ENCODE measurements at places on chromosomes 7 and 10.

- no peak for DNase-seq
Measured at GRCh38 chr10:112184052-112184371, 447 bp upstream of the GPAM start.

- no peak for DNase-seq
Measured at GRCh38 chr7:47576031-47576865, 5.7 kb downstream of the TNS3 start.

DNA sequence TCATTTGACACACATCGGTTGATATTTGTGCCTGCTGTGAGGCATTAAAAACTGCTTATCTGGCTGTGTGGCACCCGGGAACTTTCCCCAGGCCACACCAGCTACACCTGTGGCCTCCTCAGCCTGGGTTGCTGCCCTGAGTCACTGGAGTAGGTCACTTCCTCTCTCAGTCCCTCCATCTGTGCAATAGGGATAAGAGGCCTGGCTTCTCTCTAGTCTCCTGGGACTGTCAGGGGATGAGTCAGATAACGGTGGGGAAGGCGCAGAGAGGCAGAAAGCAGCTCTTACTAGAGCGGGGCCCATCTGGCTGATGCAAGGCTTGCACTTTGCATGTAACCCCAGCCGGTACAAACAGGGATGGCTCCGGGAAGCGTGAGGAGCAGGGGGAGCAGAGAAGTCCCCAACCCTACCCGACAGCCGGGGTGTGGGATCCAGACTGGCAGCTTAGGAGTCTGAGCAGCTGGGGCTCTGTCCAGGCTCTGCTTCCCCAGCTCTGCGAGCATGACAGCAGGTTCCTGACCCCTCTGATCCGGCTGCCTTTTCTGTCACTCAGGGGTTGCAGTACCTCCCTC is 34.0 kb downstream of the DNAJB12 start:
- DNase-seq = peak; percentile 73

GRCh38 chr7:47252675-47253074 is 329.2 kb downstream of the TNS3 start:
- no peak for DNase-seq

GRCh38 chr10:117165538-117166417 is 27.7 kb upstream of the VAX1 start:
- DNase-seq = peak; percentile 88

GRCh38 chr7:150311146-150311545 is 12.0 kb upstream of the LRRC61 start:
- no peak for DNase-seq

- no peak for DNase-seq
Measured at GRCh38 chr7:24786941-24787340, 29.7 kb upstream of the GSDME start.

- no peak for DNase-seq
Measured at GRCh38 chr7:106064316-106064715, 47.8 kb downstream of the SYPL1 start.

DNA sequence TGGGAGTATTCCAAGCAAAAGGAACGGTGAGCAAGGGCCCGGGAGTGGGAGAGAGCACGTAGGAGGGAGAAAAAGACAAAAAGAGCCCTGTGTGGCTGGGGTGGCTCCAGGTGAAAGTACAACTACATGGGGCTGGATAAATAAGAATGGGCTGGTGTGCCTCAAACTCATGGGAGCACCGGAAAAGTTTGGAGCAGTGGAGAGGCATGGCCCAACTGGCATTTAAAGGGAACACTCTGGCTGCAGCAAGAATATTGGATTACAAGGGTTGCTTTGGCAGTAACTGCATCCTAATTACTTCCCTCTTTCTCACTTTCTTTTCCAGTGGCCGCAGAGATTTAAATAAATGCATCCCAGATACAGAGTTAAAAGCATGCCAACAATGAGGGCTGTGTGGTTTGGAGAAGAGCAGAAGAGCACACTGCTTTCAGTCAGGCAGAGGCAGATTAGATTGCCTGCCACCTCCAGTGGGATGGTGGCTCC is 39.1 kb upstream of the HERPUD2 start:
- no peak for DNase-seq

GRCh38 chr7:135180122-135180521 is 9.6 kb upstream of the CYREN start:
- no peak for DNase-seq

DNA sequence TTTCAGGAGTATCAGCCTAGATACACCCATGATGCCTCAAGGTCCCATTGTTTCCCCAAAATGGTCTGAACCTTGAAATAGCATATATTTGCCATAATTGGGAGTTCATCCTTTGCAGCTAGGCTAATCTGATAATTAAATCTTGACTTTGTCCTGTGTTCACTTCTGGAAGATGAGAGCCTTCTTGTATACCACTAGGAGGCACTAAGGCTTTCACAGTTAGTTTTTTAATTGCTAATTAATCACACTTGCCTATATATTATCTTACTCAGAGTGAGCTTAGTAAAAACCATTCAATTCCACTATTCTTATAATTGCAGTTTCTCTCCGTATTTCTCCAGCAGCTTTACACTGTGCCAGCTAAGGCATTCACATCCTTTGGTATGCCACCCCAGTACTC is 48.7 kb upstream of the MAGI2 start:
- no peak for DNase-seq

- DNase-seq = no peak
Measured at GRCh38 chr10:112588225-112588990, 141.4 kb downstream of the VTI1A start.

DNA sequence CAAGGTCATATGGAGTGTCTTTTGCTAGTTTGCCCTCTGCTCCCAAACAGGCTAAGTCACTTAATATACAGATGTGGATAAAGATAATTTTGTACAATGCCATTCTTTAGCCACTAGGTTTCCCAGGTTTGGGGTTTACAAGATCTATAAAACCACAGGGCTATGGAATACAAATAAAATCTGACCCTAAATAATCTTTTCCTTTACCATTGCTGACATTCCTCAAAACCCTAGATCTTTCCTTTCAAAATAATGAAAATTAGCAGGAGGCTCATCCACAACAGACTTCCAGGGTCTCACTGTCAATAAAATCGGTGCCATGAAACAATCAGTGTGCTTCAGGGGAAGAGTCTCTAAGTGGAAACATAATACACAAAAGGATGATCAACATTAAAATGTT is 148.4 kb downstream of the CPEB3 start:
- DNase-seq = no peak

DNA sequence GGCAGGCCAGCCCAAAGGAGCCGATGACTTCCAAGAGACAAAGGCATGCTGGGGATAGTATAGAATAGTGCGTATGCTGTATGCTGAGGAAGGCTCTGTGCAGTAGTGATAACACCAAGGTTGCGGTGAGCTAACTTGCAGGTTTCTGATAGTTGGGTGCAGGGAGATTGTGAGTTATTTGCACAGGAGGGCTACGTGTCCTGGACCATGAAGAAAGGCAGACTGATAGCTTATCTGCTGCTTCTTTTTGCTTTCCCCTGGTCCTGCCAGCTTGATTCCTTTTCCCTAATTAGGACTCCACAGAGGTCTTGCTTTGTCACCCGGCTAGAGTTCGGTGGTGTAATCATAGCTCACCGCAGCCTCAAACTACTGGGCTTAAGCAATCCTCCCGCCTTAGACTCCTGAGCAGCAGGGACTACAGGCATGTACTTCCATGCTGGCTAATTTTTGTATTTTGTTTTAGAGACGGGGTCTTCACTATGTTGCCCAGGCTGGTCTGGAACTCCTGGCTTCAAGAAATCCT is 43.9 kb upstream of the ARHGAP12 start:
- DNase-seq = no peak

DNA sequence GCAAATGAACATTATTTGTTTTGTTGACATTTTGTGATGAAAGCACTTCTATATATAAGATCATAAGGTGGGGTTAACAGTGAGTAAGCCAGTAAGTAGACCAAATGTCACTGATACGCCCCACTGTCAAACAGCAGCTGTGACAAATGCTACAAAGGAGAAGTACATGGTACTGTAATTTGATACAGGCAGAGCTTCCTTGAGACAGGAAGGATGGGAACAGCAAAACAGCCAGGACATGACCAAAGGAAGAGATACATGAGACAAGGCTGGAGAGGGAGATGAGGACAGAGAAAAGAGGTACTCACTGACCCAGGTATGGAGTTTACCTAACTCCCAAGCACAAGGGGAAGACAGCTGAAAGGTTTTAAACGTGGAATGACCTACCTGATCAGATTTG is 127.0 kb downstream of the SRPK2 start:
- no peak for DNase-seq

GRCh38 chr7:78345979-78346378 is 547.4 kb downstream of the PHTF2 start:
- no peak for DNase-seq

GRCh38 chr10:93758891-93759410 is 1.2 kb downstream of the LGI1 start:
- DNase-seq = no peak

DNA sequence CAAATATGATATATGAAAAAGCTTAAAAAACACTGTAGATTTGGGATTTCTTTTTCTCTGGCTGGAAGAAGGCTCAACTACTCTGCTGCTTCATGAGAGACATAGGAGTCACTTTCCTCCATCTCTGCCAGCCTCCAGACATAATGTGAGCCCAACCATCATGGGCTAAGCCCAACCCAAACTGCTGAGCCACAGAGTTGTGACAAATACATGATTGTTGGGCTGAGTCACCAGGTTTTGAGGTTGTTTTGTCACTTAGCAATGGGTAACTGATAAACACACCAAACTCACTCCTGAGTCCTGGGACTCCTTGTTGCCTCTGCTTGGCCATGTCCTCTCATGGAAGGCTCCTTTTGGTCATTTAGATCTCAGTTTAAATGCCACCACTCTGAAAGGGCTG is 381.8 kb upstream of the FZD8 start:
- no peak for DNase-seq

DNA sequence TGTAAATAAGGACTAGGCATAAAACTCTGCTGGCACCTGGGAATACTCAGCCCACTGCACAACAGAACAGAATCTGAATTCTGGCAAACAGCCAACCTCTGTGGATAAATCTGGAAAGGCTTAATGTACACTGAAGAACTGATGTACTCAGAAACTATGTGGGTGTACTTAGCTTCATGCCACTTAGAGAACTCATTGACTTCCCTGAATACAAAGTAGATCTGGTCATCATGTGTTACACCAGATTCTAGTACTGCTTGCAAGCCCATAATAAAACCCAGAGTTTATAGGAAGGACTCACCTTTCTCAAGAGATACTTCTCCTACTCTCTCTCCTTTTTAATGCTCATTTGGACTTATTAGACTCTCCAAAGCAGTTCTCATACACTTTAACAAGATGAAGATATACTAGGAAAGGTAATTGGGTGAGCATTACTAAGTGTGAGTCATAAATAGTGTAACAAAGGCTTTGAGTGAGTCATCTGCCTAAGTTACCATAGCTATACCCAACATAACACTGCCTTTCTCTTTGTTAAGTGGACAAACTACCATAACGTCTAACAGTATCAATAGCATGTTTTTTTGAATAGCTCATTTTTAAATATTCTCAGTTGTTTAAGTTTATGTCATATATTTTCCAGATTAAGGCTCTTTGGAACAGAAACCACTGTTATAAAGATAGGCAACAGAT is 309.1 kb downstream of the MDFIC start:
- DNase-seq = no peak

- DNase-seq = peak; percentile 49
Measured at GRCh38 chr7:103073989-103074518, 542 bp downstream of the FBXL13 start.

- no peak for DNase-seq
Measured at GRCh38 chr7:2602406-2603043, 29.3 kb upstream of the TTYH3 start.

GRCh38 chr7:80411621-80412020 is 100.2 kb downstream of the GNAT3 start:
- DNase-seq = no peak

- DNase-seq = peak; percentile 82
Measured at GRCh38 chr10:34637418-34637911, 177.6 kb downstream of the PARD3 start.

- no peak for DNase-seq
Measured at GRCh38 chr7:40303996-40304395, 169.2 kb downstream of the SUGCT start.

- DNase-seq = no peak
Measured at GRCh38 chr7:6181136-6181535, 91.3 kb downstream of the CYTH3 start.

GRCh38 chr10:69960606-69960987 is 92.0 kb upstream of the MACROH2A2 start:
- peak; percentile 24 for DNase-seq

DNA sequence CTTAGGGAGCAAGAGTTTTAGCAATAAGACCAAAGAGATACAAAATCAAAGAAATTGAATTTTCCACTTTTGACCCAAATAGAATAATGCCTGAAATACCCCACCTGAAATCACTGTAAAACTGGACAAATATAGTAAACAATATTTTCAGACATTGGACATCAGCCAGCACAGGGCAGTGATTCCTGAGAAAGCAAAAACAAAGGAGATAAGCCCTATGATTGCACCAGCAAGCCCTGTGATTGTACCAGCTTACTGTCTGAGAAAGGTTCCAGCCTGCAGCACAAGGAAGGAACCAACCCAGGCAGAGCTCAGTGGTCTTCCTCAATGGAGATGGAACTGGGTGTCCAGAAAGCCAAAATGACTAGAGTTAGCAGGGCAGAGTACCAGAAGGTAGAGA is 10.3 kb downstream of the TMEM106B start:
- DNase-seq = no peak

DNA sequence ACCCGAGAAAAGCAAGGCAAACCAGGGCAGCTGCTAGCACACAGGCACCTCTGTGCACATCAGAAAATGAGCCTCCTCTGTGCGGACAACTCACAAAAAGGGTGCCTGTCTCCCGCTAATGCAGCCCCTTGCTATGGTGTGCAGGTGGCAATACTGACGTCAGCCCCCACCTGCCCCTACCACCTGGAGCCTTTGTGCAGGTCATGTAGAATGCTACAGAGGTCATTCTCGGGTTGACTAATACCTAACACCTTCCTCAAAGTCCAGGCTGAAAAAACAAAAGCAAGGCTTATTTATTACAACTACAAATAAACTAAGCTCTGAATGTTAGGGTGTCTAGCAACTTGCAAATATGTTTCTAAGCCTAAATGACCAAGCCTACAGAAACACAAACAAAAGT is 13.9 kb downstream of the PIP4K2A start:
- DNase-seq = no peak

DNA sequence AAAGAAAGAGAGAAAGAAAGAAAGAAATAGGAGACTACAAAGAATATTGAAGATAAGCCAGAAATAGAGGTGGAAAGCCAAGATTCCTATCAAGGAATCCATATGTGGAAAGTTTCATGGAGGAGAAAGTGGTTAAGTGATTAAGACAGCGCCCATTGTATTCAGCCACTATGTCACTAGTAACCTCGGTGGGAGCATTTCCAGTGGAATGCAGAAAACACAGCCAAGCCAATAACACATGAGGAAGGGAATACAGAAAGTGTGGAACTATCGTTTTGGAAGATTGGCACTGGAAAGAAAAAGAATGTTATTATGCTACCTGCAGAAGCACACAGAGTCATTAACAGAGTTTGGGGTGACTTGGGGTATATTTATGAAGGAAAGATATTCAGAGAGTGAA is 2.7 kb downstream of the MGAM2 start:
- no peak for DNase-seq

GRCh38 chr10:122255509-122256301 is 15.4 kb upstream of the BTBD16 start:
- DNase-seq = no peak
